NCI-H1105 (cell line): ENCODE measurements at places on chromosomes 16 and 17.

GRCh38 chr17:50057521-50057991 is 1.6 kb downstream of the ITGA3 start:
- no peak for DNase-seq

DNA sequence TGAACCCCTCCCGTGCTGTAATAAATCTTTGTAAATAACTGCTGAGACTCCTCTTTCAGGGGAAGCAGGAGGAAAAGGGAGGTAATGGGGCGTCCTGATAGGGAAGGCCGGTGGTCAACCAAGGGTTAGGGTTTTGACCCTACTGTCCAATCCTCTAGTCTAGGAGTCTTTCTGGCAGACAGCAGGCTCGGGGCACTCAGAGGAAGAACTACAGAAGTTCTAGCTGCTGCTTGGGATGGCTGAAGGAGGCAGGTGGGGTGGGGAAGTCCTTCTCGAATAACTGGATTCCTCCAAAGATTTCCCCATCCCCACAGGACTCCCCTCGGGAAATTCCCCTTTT is 387 bp upstream of the STARD3 start:
- no peak for DNase-seq

GRCh38 chr16:51797669-51798259 is 646.7 kb upstream of the SALL1 start:
- no peak for DNase-seq

- DNase-seq = no peak
Observed at GRCh38 chr16:4991754-4992153, 33.6 kb downstream of the SEC14L5 start.

DNA sequence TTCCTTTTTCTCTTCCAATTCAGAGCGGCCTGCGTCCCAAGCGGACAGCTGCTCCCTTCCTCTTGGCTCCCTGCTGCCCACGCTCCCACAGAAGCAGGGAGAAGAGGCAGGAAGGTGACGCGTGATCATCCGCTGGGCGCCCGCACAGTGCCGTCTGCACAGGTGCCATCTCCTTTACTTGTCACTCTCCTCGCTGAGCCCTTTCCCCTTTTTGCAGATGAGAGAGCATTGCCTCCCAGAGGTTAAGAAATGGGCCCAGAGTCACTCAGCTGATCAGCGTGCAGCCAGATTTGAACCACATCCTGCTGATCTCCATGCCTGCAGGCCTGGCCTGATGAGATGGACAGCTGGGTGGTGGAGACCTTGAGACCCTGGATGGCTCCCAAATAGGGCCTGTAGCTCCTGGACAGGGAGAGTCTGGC is 299.8 kb downstream of the SEC14L1 start:
- DNase-seq = no peak

GRCh38 chr17:35210741-35211140 is 16.5 kb upstream of the SLC35G3 start:
- no peak for DNase-seq

GRCh38 chr16:12440228-12440530 is 363.5 kb downstream of the CPPED1 start:
- no peak for DNase-seq

DNA sequence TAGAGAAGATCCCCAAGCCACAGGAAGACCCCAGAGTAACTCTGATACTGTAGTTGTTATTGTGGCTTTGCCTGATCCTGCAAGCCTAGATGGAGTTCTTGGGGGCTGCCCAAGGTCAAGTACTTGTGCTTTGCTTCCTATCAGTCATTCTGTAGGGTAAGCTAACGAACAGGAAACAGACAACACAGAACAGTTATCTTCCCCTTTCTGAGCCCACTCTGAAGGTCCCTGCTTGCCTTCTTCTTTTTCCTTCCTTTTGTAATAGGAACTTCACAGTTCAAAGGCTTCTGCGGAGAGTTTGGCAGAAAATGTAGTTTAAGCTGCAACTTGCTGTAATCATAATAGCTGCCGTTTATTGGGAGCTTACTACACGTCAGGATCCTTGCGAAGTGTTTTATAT is 494.1 kb upstream of the ERCC4 start:
- DNase-seq = no peak

GRCh38 chr17:17485420-17485819 is 8.6 kb downstream of the MED9 start:
- DNase-seq = no peak
